ENCODE measurements at places on chromosomes 16 and 17.

- no peak for DNase-seq
Observed at GRCh38 chr16:86462334-86463084, 47.8 kb upstream of the FOXF1 start.

DNA sequence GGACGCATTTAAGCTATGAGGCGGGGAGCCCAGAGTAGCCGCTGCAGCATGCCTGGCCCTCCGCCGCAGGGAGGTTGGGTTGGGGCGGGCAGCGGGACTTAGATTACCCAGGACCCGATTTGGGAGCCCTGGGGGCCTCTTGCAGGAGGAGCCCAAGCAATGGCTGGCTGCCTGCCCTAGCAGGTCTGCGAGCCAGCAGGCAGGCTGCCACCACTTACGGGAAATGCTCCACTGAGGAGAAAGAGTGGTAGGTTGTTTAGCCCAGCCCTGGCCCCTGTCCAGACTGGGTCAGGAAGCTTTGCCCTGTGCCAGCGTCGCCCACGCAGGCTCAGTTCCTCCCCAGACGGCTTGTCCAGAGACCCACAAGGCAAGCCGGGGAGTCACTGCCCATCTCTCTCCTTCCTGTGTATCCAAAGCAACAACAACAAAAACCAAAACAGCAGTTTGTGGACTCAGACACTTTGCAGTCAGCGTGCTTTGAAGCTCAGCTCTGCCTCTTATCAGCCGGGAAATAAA is 10.3 kb upstream of the TVP23A start:
- peak; percentile 72 for DNase-seq

GRCh38 chr17:50189550-50190292 is 11.7 kb downstream of the COL1A1 start:
- no peak for DNase-seq

DNA sequence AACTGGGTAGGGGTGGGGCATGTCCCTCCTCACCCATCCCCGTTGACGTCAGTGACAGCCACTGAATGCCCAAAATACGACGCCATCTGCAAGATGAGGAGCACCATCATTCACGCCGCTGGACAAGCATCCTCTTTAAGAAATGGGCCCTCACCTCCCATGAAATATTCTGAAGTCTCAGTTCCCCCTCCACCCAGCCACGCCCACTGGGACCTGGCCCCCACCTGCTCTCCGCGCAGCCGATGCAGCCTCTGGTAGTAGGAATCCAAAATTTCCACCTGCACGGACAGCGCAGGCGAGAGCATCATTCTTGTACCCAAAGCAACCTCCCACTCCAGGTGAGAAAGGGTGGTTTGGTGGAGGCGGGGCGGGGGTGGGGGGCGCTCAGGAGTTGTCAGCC is 5.6 kb downstream of the ITGA2B start:
- no peak for DNase-seq

DNA sequence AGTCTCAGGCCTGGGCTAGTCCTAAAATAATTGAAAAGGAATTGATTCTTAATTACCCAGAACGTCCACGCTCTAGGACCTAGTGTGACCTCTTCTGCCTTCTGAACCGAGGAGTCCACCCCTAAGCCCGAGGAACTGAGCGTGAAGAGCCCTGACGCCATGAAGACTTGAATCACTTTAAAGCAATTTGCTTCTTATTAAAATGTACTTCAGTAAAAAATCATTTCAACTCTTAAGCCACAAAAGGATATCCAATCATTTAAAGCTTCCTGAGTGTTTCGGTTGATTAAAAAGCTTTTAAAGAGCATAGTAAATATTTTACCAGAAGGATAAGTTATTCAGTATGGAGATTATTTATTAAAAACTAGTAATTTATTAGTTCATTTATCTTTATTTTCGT is 11.6 kb downstream of the HSBP1 start:
- DNase-seq = no peak

GRCh38 chr17:58002973-58003372 is 4.1 kb downstream of the SRSF1 start:
- DNase-seq = no peak

- no peak for DNase-seq
Observed at GRCh38 chr17:20053361-20053964, 44.3 kb downstream of the SPECC1 start.

GRCh38 chr16:10514369-10515055 is 65.9 kb downstream of the EMP2 start:
- peak; percentile 49 for DNase-seq

GRCh38 chr16:28984619-28985135 is at the start of gene LAT:
TSS of gene LAT (plus strand) at chr16:28985052. CDS start at chr16:28985418, 366 bp downstream.
- no peak for DNase-seq

DNA sequence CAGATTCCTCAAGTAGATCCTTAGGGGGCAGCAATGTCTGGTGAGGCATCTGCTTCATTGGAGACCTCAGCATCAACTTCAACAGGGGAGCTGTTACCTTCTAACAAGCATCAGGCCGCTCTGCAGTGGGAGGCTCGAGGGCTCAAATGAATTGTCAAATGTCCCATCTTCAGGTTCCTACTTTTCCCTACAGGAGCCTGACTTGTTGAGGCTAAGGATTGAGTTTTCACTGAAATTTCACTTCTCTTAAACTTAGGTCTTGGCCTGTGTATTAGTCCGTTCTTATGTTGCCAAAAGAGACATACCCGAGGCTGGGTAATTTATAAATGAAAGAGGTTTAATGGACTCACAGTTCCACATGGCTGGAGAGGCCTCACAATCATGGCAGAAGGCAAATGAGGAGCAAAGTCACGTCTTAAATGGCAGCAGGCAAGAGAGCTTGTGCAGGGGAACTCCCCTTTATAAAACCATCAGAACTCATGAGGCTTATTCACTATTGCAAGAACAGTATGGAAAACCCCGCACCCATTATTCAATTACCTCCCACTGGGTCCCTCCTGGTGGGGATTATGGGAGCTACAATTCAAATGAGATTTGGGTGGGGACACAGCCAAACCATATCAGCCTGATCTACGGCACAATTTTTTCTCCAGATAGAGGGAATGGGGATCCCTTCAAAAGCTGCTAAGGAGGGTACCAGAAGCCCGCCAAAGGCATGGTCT is 5.1 kb upstream of the CD300LD start:
- DNase-seq = no peak

DNA sequence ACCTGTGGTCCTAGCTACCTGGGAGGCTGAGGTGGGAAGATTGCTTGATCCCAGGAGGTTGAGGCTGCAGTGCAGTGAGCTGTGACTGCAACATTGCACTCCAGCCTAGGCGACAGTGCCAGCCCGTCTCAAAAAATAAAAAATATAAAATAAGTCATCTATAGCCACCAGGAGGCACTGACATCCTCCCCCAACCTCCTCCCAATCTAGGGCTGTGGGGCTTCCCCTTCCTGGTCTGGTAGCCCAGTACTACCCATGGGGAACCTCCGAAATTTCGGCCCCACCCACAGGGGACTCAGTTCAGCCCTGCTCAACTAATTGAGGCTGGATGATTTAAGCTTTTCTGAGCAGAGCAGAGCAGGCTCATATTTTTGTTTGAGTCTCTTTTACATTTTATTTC is 3.2 kb downstream of the ZSCAN10 start:
- DNase-seq = no peak

GRCh38 chr16:80226499-80226898 is 314.3 kb upstream of the DYNLRB2 start:
- no peak for DNase-seq

DNA sequence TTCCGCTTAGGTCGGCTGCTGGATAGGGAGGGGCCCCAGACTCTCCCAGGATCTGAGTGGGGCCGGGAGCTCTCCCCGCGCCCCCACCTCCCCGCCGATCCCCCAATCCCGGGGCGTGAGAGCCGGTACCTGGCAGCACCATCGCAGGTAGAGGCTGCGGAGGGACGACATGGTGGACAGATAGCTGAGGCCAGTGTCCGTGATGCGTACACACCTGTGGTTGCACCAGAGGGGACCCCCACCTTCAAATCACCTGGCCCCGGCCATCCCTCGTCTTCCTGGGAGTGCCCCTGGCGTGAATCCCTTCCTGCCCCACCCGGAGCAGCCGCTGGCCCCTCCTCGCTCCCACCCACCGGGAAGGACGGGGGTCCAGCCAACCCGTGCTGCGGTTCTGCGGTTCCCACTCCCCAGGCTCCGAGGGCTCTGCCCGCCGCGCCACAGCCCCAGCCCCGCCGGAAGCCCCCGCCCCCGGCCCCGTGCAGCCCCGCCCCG is 4.7 kb upstream of the WDR24 start:
- DNase-seq = no peak

- no peak for DNase-seq
Observed at GRCh38 chr16:69511651-69512050, 54.1 kb upstream of the NFAT5 start.

DNA sequence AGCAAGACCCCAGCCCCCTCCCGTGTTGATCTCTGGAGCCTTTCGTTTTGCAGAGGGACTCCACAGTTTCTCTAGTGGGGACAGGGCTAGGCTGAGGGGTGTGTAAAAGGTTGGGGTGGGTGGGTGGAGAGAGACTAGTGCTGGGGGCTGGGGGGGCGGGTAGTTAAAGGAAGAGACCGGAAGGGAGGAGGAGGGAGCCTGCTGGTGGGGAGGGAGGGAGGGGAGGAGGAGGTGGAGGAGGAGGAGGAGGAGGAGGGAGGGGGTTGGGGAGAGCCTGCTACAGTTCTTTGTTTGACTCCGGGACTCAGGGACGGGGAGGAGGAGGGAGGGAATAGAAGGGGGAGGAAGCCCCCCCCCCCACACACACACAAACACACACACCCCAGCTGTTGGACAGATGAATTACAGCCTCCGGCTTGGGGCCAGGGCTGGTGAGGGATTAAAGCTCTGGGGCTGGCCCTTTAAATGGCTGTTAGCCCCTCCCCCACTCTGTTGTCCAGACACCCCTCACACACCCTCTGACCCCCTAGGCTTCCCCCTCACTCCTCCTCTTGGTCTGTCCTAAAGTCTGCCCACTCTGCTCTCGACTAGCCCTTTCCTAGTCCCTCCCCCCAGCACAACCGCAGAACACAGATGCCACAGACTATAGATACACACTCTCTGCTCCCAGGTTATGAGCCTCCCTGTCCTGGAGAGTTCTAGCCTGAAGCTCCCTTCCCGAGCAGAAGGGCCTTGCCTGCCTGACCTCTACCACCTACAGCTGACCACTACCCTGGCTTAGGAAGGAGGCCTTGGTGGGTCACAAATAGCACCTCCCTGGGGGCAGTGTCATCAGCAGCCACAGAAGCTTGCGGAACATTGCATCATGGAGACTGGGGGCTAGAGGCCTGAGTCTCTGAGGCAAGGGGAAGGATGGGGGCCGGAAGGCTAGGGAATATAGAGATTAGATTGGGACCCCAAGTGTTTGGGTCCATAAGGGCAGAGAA is 4.4 kb downstream of the KDM6B start:
- DNase-seq = no peak

DNA sequence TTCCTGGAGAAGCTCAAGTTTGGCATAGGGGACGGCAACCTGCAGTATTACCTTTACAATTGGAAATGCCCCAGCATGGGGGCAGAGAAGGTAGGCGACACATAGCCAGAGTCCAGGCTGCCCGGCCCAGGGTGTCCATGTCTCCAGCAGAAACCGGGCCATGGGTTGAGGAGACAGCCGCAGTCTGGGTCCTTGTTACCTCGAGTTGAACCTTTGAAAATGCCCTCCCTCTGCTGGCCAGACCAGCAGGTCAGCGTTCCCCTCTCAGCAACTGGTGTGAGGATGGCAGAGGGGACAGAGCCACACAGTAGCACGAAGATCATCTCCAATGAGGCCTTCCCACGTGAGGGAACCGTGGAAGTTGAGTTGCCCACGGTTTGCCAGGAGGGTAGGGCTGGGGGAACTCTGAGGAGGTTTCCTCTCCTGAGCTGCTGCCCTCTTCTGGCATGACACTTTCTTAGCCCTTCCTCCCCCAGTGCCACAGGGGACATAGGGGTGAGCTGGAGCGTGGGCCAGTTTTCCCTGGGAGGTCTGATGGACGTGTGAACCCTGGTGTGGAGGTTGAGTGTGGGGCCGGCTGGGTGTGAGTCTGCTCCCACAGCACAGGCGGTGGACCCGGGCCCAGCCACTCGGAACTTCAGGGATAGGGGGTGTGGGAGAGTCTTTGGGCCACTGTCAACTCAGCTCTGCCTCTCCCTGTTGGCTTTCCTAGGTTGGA is 27.2 kb downstream of the PLCD3 start:
- DNase-seq = no peak

GRCh38 chr16:4360538-4361021 is 9.5 kb upstream of the PAM16 start:
- no peak for DNase-seq

- no peak for DNase-seq
Observed at GRCh38 chr17:16288860-16289571, 64.3 kb downstream of the CENPV start.

- no peak for DNase-seq
Observed at GRCh38 chr16:58859958-58860669, 126.0 kb upstream of the GOT2 start.

DNA sequence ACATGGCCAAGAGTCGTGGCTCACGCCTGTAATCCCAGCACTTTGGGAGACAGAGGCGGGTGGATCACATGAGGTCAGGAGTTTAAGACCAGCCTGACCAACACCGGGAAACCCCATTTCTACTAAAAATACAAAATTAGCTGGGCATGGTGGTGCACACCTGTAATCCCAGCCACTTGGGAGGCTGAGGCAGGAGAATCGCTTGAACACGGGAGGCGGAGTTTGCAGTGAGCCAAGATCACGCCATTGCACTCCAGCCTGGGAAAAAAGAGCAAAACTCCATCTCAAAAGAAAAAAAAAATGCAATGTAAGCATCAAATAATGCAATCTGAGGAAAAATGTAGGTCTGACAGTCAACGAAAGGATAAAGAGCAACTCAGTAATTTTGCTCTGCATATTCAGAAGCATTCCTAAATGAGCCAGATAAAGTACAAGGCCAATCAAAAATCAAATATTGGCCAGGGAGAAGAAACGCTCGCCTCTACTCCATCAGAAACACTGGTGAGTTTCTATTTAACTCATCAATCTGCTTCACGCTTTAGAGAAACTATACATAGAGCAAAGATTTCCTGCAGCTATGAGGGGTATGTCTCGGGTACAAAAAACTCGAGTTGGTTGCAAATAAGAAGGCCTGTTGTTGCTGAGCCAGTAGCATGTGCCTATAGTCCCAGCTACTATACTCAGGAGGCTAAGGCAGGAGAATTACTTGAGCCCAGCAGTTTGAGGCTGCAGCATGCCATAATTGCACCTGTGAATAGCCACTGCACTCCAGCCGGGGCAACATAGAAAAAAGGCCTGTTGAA is 3.7 kb downstream of the TXNDC11 start:
- DNase-seq = no peak

GRCh38 chr17:7888184-7888920 is at the start of gene CHD3:
TSS of gene CHD3 (plus strand) at chr17:7888789. CDS start at chr17:7889001, 212 bp downstream.
- no peak for DNase-seq

- DNase-seq = no peak
Observed at GRCh38 chr16:3007957-3008689, 4.6 kb upstream of the CLDN9 start.

DNA sequence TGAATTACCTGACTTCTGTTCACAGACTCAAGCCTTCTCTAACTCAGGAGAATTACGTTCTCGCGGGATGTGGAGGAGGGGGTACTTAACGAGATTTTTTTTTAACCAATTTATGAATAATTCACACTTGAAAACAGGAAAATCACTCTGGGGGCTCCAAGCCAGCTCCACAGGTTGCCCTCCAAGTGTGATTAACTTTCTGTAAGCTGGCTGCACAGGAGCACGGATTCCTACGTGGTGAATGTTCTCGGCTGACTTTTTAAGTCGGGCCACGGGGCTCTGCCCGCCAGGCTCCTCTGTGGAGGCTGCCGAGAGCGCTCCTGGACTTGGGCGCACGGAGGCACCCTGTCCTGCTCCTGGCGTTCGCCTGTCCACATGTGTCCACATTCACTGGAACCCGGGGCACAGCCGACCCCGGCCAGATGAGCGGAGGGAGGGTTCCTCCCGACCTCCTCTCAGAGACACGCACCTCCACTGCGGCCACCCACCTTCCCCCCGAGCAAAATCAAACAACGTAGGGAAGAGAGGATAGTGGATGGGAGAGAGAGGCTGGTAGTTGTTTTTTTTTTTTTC is 147.1 kb upstream of the CHMP6 start:
- DNase-seq = no peak
